Activated CD4-positive, alpha-beta T cell treated with anti-CD3 and anti-CD28 coated beads for 48 hours (primary cell): ENCODE measurements at places on chromosomes 16 and 17.

GRCh38 chr16:73043828-73044467 lies 4.0 kb downstream of the ZFHX3 start:
- DNase-seq, result no peak

DNA sequence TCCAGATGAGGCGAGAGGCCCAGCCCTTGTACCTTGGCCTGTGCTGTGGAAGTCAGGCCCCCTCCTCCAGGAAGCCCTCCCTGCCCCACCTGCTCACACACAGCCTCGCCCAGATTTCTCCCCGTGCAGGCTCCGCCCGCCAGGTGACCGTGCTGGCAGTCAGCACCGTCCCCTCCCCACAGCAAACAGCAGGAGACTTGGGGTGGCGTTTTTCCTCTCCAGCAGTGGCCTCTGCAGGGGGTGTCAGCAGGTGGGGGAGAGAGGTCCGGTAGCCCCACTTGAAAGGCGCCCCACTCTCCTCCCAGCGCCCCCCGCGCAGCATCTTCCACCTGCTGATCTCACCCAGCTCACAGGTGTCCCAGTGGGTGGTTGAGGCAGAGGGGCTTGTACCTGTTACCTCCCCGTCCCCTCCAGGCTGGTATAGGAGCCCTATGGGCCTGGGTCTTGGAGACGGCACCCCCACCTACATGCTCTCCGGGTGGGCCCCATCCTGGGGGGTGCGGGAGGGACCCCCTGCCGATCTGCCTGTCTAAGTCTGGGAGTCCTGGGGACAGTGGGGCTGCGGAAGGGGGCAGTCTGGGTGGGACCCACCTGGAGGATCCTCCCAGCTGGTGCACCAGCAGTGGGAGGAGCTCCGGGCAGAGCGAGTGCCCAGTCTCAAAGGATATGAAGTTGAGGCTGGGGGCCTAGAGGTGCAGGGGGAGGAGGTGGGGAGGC lies 4.2 kb upstream of the C1QTNF8 start:
- DNase-seq, result no peak

- no peak for DNase-seq
Measured at GRCh38 chr16:30946671-30947540, 2.0 kb upstream of the ORAI3 start.

DNA sequence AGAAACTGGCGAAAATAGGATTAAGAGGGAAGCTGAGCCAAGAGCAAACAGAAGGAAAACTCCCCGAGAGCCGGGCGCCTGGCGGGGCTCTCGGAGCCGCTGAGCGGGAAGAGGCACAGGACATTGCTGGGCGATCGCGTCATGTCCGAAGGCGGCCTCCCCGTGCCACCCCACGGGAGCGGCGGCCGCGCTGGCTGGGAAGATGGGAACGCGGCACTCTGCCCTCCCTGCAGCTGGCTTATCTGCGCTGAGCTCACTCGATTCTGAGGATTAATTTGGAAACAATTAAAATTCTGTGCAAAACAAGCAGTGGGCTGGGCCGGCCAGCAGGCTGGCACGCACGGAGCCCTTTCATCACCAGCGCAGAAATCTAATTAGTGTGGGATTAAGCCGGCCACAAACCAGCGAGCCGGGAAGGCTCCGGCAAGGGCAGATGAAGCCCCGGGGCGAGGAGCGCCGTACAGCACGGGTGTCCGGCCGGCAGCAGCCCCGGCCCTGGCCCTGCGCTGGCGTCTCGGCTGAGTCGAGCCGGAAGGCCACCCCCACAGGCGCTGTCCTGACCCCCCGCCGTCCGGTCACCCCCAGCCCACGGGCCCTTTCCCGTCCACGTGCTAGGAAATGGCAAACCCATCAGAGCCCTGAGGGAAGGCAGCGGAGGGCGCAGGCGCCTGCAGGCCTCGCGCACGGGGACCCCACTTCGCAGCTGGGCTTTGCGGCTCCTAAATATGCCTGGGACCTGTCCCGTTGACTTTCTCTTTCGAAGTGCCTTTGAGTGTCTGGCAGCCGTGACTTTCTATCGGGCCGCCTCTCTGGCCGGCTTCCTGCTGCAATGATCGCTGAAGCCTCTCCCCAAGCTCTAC lies 37.9 kb downstream of the SOX8 start:
- no peak for DNase-seq

GRCh38 chr16:65119901-65120401 lies 1.9 kb downstream of the CDH11 start:
- DNase-seq, result no peak

- no peak for DNase-seq
Measured at GRCh38 chr17:40105861-40106759, 5.7 kb upstream of the NR1D1 start.

DNA sequence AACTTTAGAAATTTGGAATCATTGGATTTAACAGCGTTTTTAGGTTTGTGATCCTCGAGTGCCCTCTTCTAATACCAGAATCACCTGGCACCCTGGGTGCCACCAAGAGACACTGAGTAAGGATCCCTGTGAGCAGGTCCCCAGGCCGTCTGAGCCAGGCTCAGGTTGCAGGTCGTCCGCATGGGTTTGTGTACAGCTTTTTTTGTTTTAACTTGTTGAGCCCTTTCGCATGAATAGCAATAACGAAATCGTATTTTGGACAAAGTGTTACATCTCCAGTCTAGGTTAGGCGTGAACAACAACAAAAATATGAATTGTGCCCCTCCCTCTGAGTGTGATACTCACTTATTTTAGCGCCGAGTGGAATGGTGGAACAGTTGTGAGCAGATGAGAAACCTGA lies 10.9 kb downstream of the USP10 start:
- no peak for DNase-seq

DNA sequence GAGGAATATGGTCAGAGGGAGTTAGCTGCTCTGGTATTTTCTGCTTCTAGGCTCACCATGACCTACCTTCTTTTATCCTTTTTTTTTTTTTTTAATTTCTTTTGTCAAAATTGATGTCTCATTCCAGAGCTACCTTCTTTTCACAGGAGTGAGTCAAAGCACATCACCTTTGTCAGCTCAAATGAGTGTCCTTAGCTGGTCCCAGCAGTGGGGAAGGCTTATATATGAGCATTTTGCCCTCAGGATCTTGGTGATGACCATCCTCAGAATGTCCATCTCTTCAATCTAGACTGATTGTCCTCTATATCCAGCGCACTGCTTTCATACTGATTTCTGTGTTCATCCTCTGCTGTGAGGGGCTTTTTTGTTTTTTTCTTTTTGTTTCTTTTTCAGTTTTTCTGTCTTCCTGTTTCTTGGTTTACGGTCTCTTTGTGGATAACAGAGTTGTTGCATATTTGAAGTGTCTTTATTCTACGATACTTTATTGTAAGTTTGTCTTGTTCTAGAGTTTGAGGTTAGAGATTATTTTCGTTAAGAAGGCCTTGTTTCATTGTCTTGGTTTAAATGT lies 24.9 kb downstream of the CBFB start:
- no peak for DNase-seq

DNA sequence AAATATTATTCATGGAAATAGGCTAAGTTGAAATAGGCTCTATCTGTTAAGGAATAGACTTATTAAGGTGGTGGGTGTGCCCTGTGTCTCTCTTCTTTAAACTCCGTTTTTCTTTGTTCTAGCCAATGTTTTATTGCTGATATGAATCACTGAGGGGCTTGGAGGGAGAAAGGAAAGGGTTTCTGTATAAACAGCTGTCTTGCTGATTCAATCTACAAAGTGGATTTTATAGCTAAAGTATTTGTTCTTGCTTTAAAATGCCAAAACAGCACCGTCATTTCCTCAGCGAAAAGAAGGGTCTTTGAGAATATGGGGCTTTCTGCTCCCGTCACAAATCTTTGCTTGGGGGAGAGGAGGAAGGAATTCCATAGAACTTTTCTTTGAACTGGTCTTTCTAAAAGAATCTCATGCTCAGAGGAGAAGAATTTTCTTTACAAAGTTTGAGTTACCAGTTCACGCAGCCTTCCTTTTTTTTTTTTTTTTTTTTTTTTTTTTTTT lies 39.3 kb downstream of the MSI2 start:
- no peak for DNase-seq

GRCh38 chr17:9792181-9792840 lies 919 bp upstream of the DHRS7C start:
- DNase-seq, result no peak

- no peak for DNase-seq
Measured at GRCh38 chr17:68456339-68457167, 743 bp downstream of the WIPI1 start.

- DNase-seq, result no peak
Measured at GRCh38 chr17:8728971-8729370, 15.7 kb downstream of the CCDC42 start.

- peak; percentile 82 for DNase-seq
Measured at GRCh38 chr17:78748730-78749317, 33.2 kb downstream of the CYTH1 start.

- DNase-seq, result no peak
Measured at GRCh38 chr16:52783616-52784015, 236.7 kb upstream of the TOX3 start.

DNA sequence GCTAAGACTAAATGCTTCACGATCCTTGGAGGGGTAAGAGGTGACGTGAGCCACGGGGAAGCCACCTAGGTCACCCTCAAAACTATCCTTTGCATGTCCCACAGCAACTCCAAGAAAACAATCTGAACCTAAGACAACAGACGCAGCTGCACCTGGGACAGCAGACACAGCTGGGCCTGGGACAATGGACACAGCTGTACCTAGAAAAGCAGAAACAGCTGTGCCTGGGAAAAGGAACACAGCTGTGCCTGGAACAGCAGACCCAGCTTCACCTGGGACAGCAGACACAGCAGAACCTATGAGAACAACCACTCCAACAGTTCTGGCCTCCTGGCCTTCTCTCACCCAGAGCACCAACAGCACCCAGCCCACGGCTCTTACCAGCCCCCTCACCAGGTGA lies 11.7 kb upstream of the CD300LD start:
- no peak for DNase-seq

DNA sequence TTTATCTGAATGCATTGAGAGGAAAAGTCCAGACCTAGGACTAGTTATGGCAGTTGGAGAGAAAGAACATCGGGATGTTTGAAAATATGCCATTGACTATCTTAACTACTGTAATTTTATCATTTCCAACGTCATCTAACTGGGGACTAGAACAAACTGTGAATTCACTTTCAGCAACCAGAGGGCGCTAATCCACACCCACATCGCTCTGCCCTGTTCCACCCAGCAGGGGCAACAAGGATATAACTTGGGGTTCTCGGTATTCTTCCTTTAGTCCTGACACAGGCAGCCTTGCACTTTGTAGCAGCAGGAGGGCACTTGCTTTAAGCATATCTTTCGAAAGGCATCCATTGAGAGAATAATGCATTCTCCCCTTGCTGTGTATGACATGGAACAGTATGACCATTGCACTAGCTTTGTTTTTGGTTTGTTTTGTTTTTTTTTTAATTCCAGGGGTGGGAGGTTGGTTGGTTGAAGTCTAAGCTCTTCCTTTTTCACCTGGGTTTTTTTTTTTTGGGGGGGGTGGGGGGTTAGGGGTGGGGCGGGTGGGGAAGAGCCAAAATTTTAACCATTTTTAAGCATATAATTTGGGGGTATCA lies 31.5 kb downstream of the SIAH1 start:
- peak; percentile 75 for DNase-seq

DNA sequence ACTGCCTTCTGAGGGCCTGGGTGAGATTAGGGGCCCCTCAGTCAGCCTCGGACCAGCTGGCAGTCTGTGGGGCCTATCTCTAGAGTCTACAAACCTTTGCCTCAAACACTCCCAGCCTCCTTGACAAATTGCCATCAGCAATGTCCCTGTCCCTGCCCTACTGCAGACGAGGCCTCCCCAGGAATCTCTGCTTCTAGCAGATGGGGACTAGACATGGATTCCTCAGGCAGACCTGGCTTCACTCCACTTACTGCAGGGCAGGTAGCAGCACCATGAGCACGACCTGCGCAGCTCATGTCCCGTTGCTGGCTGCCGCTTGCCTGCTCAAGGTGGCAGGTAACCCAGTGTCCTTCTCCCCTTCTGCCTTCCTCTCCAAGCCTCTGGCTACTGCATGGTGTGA lies 49.1 kb downstream of the PLD6 start:
- no peak for DNase-seq

DNA sequence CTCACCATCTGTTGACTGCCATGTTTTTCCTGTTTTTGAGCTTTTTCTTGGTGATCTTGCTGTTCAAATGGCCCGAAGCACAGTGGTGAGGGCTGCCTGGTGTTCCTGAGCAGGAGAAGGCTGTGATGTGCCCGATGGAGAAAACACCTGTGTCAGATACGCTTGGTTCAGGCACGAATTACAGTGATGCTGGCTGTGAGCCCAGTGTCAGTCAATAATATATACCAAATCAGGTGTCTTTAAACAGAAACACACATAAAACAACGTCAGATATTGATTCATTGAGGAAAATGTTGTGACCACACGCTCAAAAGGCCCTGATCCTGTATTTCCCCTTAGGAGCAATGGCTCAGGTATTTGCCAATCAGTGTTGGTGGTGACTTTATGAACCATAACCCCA lies 111.7 kb downstream of the SDR42E1 start:
- no peak for DNase-seq

DNA sequence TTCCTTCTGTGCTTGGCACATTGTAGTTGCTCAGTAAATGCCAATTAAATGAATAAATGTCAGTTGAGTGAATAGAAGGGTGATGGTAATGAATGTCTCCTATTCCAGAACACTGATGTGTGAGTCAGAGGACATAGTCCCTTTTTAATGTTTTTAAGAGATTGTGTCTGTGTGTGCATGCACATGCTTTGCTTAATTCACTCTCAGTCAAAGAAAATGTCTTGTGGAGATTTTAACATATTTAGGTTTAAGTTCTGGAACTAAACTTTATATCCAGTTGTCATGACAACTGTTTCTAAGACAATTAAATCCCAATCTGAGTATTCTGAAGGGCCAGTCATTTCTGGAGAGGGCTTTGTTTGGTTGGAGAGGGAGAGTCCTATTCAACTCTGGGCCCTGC lies 255.3 kb upstream of the CDH11 start:
- no peak for DNase-seq

- DNase-seq, result no peak
Measured at GRCh38 chr16:22888791-22889190, 74.8 kb downstream of the HS3ST2 start.

DNA sequence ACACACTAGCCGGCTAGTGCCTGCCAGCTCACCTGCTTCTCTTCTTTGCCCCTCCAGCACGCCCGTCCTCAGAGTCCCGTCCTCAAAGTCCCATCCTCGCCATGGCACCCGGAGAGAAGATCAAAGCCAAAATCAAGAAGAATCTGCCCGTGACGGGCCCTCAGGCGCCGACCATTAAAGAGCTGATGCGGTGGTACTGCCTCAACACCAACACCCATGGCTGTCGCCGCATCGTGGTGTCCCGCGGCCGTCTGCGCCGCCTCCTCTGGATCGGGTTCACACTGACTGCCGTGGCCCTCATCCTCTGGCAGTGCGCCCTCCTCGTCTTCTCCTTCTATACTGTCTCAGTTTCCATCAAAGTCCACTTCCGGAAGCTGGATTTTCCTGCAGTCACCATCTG lies 3.6 kb downstream of the SCNN1G start:
- no peak for DNase-seq

DNA sequence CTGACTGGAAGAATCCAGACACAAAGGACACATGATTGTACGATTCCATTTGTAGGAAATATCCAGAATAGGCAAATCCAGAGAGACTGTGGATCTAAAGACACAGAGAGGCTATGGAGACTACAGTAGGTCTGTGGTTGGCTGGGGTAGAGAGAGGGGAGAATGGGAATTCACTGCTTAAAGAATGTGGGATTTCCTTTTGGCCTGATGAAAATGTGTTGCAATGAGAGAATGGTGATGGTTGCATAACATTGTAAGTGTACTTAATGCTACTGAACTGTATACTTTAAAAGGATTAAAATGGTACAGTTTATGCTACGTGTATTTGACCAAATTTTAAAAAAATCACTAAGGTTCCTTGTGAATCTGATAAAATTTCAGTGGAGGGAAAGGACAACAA lies 62.1 kb downstream of the GPRC5B start:
- DNase-seq, result no peak
